ENCODE measurements at places on chromosomes 13 and 19. TPM values are rescaled to one million over a fixed set of nuclear protein-coding genes. Genes with fewer than 3 reads are reported as not detected.

The TMEM221 gene
- not detected for total RNA-seq

The DCT gene
- total RNA-seq, result 0.10 TPM

The ATCAY gene
- not detected for total RNA-seq

The SH2D3A gene
- total RNA-seq, result not detected

The NLRP7 gene
- total RNA-seq, result not detected

The ZNF442 gene
- 0.51 TPM for total RNA-seq

- H3K4me3 ChIP-seq, result no peak overlapping the region
- H3K27ac ChIP-seq, result no peak overlapping the region
- no peaks in the 10 kb centered on the region for H3K4me1 ChIP-seq
- DNase-seq, result no peak
These were observed 4.0 kb upstream of the NWD1 start for GRCh38 chr19:16715611-16716010.

GRCh38 chr19:13025819-13026456 lies 30.7 kb downstream of the NFIX start:
- H3K36me3 ChIP-seq, result no peaks in the 10 kb centered on the region
- peaks cover 93% of the 10 kb centered on the region for H3K4me1 ChIP-seq
- DNase-seq, result peak; percentile 14
- H3K27ac ChIP-seq, result peak overlapping the region; percentile 100

GRCh38 chr19:35476149-35476548 lies 14.1 kb downstream of the KRTDAP start:
- no peak overlapping the region for H3K4me3 ChIP-seq
- no peaks in the 10 kb centered on the region for H3K27me3 ChIP-seq
- H3K27ac ChIP-seq, result no peak overlapping the region
- H3K36me3 ChIP-seq, result no peaks in the 10 kb centered on the region
- no peak for DNase-seq
- H3K4me1 ChIP-seq, result no peaks in the 10 kb centered on the region

- no peaks in the 10 kb centered on the region for H3K36me3 ChIP-seq
- H3K4me3 ChIP-seq, result peak overlapping the region; percentile 67
- no peaks in the 10 kb centered on the region for H3K27me3 ChIP-seq
These were observed 802 bp upstream of the FREM2 start for GRCh38 chr13:38685974-38686576.

GRCh38 chr19:18807861-18808331 lies 16.8 kb upstream of the COMP start:
- H3K27me3 ChIP-seq, result peaks cover 4% of the 10 kb centered on the region
- H3K27ac ChIP-seq, result peak overlapping the region; percentile 56
- H3K4me3 ChIP-seq, result no peak overlapping the region
- peaks cover 13% of the 10 kb centered on the region for H3K4me1 ChIP-seq

- H3K4me3 ChIP-seq, result no peak overlapping the region
- no peaks in the 10 kb centered on the region for H3K27me3 ChIP-seq
- no peaks in the 10 kb centered on the region for H3K36me3 ChIP-seq
- no peaks in the 10 kb centered on the region for H3K4me1 ChIP-seq
- no peak overlapping the region for H3K27ac ChIP-seq
- no peak for DNase-seq
These were observed 227.3 kb downstream of the POU4F1 start for GRCh38 chr13:78376033-78376432.

DNA sequence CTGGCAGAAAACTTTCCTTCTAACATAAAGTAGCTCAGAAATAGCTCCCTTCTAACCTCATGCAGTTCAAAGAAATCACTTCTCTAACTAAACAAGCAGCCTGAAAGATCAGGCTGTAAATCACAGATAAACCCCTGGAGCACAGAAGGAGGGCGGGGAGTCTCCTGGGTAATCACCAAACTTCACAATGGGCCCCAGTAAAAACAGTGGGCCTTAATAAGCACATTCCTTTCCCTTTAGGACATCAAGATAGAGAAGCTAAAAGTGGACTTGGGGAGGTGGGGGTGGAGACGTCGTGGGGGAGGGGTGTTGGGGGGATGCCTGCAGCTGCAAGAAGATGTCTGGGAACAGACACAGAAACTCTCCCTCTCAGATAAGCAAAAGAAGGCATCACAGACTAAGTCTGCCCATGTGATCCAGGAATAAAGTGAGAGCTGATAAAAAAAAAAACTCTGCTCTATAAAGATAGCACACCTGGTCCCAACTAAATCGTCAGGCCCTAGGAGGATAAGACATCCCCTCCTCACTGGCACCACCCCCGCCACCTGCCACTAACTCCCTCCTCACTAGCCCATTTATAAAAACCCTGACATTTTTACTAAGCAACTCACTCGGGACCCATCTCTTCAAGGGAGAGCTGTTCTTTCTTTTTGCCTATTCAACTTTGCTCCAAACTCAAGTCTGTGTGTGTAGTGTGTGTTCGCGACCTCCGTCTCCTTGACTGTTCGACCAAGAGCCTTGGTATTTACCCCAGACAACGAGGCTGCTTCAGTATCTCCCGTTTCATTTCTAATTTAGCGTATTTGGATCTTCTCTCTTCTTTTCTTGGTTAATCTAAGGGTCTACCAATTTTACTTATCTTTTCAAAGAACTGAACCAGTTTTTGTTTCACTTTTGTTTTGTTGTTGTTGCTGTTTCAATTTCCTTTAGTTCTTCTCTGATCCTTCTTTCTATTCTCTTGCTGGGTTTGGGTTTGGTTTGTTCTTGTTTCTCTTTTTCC lies 31.7 kb downstream of the DNAJC15 start:
- no peaks in the 10 kb centered on the region for H3K36me3 ChIP-seq
- H3K4me3 ChIP-seq, result peak overlapping the region; percentile 38
- H3K4me1 ChIP-seq, result peaks cover 22% of the 10 kb centered on the region
- H3K27ac ChIP-seq, result peak overlapping the region; percentile 59

DNA sequence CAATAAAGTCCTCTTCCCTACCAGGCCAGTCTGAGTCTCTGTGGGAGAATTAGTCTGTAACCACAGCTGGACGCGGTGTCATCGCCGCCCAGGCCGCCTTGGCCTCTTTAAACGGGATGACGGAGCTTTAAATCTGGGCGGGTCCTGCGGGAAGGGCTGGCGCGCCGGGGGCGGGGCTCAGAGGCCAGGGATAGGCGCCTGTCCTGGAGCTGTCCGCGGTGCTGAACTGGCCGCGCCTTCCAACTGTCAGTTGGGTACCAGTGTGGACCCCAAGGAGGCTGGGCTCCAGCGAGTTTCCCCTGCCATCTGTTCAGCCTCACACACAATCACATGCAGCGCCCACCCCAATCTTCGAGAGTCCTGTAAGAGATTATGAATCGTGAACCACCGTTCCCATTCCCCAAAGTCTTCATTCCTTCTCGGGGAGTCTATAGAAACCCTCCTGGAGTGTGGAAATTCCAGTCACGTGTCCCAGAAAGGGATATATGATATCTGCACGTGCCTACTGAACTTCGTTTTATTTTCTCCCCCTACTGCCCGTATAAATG lies 11.5 kb downstream of the APLP1 start:
- H3K36me3 ChIP-seq, result no peaks in the 10 kb centered on the region
- peak; percentile 56 for DNase-seq
- no peaks in the 10 kb centered on the region for H3K4me1 ChIP-seq
- no peak overlapping the region for H3K4me3 ChIP-seq

- peak overlapping the region; percentile 58 for H3K4me3 ChIP-seq
- H3K27ac ChIP-seq, result no peak overlapping the region
- H3K36me3 ChIP-seq, result peaks cover 7% of the 10 kb centered on the region
- no peaks in the 10 kb centered on the region for H3K27me3 ChIP-seq
- DNase-seq, result no peak
These were observed 518 bp downstream of the TFDP1 start for GRCh38 chr13:113584870-113585671.

DNA sequence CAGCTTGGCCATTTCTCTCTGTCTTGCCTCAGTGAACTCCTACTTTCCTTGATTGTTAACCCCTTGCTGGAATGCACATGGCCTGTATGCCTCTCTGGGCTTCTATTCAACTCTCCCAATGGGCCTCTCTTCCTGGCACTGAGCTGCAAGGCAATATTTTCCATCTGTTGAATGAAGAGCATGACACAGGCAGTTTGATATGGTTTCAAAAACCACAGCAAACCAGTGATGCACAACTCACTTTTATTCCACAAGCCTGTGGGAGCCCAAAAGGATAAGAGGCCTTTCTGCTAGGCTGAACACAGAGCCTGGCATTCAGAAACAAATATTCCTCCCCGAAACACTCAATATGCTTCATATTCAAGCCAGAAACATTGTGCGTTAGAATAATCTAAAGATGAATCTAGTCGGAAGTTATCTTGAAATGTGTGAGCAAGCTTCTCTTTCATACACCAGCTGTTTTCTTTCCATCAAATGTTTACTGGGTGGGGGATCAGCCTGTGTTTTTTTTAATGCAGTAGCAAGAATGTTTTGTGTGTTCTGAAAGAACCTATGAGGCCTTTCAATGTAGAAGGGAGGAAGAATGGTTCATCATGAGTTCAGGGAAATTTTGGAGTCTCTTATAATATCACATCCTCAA lies 443.1 kb upstream of the SPRY2 start:
- H3K4me3 ChIP-seq, result no peak overlapping the region
- H3K36me3 ChIP-seq, result no peaks in the 10 kb centered on the region
- H3K4me1 ChIP-seq, result no peaks in the 10 kb centered on the region
- DNase-seq, result no peak

- H3K36me3 ChIP-seq, result peaks cover 23% of the 10 kb centered on the region
- H3K4me3 ChIP-seq, result no peak overlapping the region
- H3K27ac ChIP-seq, result no peak overlapping the region
- no peak for DNase-seq
- H3K27me3 ChIP-seq, result no peaks in the 10 kb centered on the region
These were observed 12.0 kb upstream of the FCHO1 start for GRCh38 chr19:17739121-17739875.

- no peak overlapping the region for H3K27ac ChIP-seq
- H3K36me3 ChIP-seq, result no peaks in the 10 kb centered on the region
- no peak for DNase-seq
- no peak overlapping the region for H3K4me3 ChIP-seq
These were observed 1121.9 kb upstream of the PCDH20 start for GRCh38 chr13:62537593-62537992.

GRCh38 chr13:41306271-41307145 lies 4.6 kb upstream of the NAA16 start:
- H3K4me3 ChIP-seq, result no peak overlapping the region
- no peak for DNase-seq
- no peak overlapping the region for H3K27ac ChIP-seq

DNA sequence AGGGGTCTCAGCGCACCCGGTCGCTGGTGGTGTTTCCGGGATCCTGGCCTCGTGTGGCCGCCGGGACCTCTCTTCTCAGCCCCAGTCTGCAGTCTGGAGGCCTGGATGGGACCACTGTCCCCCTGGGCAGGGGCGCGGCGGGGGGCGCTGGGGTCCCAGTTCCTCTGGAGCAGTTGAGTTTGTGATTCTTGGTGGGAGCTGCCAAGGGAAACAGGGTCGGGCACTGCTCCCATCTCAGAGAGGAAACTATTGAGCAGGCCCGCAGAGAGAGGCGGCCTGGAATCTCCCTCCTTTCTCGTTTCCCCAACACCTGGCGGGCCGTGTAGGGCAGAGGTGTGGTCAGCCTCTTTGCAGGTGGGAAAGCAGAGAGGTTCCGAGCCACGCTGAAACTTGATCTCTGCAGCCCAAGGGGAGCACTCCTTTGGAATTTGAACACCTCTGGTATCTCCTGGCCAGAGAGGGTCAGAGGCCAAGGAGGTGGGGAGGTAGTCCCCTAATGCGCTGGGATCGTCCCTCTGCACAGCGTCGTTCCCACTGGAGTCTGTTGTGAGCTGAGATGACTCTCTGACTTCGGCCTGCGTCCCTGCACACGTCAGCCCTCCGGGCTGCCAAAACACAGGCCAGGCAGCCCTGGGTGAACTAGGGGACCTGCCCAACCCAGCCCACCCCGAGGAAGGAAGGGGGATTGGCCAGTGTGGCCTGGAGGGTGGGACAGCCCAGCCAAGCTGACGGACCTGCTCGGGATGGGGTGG lies 741 bp downstream of the PLEKHF1 start:
- H3K27ac ChIP-seq, result peak overlapping the region; percentile 94
- H3K4me1 ChIP-seq, result peaks cover 63% of the 10 kb centered on the region
- no peaks in the 10 kb centered on the region for H3K27me3 ChIP-seq
- no peaks in the 10 kb centered on the region for H3K36me3 ChIP-seq

GRCh38 chr19:48870048-48870447 lies 1.6 kb upstream of the PLEKHA4 start:
- no peak overlapping the region for H3K27ac ChIP-seq
- peaks cover 23% of the 10 kb centered on the region for H3K4me1 ChIP-seq
- H3K27me3 ChIP-seq, result no peaks in the 10 kb centered on the region
- H3K4me3 ChIP-seq, result no peak overlapping the region

GRCh38 chr19:5122121-5122400 lies 153.1 kb downstream of the KDM4B start:
- no peak for DNase-seq
- H3K27ac ChIP-seq, result no peak overlapping the region
- H3K27me3 ChIP-seq, result no peaks in the 10 kb centered on the region
- H3K4me1 ChIP-seq, result peaks cover 4% of the 10 kb centered on the region

DNA sequence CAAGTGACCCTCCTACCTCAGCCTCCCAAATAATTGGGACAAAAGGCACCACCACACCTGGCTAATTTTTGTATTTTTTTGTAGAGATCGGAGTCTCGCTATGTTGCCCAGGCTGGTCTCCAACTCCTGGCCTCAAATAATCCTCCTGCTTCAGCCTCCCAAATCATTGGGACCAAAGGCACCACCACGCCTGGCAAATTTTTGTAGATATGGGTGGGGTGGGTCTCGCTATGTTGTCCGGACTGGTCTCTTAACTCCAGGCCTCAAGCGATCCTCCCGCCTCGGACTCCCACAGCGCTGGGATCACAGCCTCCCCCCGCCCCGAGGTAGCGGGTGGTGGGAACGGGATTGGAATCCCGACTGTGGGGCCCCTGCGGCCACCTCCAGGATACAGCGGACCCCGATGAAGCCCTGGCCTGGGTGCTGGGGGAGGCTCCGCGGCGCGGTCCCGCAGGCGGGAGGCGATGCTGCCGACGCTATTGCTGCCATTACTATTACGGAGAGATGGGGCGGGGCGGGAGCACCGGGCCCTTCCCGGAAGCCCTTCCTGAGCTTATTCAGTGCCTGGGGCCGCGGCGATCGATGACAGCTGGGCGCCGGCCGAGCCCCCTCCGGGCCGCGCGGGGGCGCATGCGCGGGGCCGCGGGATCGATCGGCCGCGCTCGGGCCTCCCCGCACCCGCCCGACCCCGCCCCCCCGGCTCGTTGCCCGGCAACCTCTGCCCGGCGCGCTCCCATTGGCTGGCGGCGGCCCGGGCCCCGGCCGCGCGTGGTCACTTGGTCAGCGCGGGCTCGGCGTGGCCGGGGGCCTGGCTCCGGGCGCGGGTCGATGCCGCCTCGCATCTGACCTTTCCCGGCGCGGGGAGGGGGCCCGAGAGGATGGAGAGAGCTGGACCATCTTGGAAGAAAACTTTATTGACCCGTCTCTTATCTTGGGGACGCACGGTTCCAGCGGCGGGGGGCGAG lies 27.9 kb upstream of the ONECUT3 start:
- no peaks in the 10 kb centered on the region for H3K36me3 ChIP-seq
- no peaks in the 10 kb centered on the region for H3K4me1 ChIP-seq
- no peak overlapping the region for H3K4me3 ChIP-seq
- DNase-seq, result no peak

All from gastrocnemius medialis (tissue), 4 donors.